ENCODE measurements at places on chromosomes 7 and 10.
A peak's percentile ranks its signal among the peaks of the same experiment; 100 is the strongest.

- peak; percentile 93 for DNase-seq
Measured at GRCh38 chr7:2517678-2518507, 1.7 kb upstream of the LFNG start.

- no peak for DNase-seq
Measured at GRCh38 chr10:118868589-118868988, 113.8 kb upstream of the CACUL1 start.

- no peak for DNase-seq
Measured at GRCh38 chr7:130897515-130898419, 163.8 kb upstream of the KLF14 start.

GRCh38 chr7:83451501-83452045, 197.4 kb downstream of the SEMA3E start:
- DNase-seq, result peak; percentile 83

DNA sequence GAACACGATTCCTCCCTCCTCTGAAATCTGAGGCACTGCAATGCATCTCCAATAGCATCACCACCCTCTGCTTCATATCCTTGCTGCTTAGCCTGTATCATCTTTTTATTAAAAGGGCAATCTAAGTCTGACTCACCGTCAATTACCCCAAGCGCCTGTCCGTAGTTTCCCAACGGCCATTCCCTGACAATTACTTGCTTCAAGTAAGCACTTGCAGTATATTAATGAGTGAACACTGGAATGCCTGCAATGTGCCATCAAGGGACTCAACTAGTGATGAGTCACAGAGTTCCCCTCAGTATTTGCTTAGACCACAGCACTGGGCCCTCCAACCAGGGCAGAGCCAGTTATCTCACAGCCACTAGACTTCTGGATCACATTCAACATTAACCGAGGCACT, 19.5 kb upstream of the PPP1R3C start:
- no peak for DNase-seq

DNA sequence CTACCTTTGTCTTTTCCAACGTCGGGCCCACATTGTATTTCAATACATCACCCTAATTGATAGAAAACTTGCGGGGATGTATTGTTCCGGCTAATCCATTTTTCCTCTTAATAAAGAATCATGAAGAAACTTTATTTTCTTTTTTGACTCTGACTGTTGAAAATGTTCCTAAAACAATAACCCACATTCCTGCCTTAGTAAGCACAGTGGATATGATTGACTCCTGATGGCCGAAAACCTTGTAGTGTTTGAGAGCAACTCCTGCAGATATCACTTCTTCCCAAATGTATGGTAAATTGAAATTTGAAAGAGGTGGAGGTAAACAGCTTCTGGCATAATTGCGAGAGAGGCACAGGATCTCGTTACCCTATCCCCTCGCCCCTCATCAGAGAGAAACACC, 65.7 kb downstream of the BICC1 start:
- DNase-seq, result no peak

DNA sequence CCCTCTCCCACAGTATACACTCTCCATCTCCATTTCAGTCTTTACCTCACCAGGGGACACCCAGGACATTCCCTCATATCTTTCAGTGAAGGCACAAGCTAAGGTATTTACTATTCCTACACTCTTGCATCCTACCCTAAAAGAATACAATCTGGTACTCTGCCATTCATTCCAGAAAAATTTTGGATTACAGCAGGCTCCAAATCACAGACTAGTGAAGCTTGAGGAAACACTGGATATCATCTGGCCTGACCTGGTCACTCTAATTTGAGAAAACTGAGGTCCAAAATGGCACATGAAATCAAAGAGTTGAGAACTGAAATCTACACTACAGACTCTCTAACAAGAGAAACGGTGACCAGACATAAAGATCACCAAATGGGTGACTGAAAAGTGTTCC, 61.7 kb downstream of the CREB3L2 start:
- no peak for DNase-seq

- no peak for DNase-seq
Measured at GRCh38 chr10:113087165-113088029, 137.3 kb downstream of the TCF7L2 start.

DNA sequence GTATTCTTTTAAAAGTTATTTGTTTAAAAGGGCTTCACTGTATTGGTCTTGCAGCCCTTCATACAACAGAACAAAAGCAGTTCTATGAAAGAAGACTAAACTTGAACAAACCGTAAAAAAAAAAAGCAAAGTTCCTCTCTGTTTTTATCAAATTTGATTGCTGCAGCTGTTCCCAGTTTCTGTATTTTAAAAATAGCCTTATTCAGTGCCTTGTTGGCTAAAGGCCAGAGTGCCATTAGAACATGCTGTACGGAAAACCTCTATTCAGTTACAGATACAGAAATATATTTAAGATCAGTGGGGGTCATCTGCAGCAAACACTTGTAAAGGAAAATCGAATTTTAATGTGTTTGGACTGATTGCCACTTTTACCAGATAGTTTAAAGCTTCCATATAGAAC, 207.8 kb upstream of the ETV1 start:
- DNase-seq, result peak; percentile 50

DNA sequence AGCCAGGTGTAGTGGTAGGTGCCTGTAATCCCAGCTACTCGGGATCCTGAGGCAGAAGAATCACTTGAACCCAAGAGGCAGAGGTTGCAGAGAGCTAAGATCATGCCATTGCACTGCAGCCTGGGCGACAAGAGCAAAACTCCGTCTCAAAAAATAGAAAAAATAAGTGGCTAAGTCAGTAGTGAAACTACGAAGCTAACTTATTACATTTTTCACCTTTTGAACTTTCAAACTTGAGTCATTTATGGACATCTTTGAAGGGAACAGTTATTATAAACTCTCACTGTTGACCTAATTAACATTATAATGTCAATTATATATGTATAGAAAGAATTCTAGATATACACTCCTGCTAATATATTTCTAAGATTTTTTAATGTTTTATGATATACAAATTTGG, 541.5 kb upstream of the C7orf33 start:
- no peak for DNase-seq

- DNase-seq, result no peak
Measured at GRCh38 chr10:49144058-49144720, 10.4 kb upstream of the FAM170B start.

GRCh38 chr10:80870282-80870681, 332.6 kb downstream of the SH2D4B start:
- no peak for DNase-seq

DNA sequence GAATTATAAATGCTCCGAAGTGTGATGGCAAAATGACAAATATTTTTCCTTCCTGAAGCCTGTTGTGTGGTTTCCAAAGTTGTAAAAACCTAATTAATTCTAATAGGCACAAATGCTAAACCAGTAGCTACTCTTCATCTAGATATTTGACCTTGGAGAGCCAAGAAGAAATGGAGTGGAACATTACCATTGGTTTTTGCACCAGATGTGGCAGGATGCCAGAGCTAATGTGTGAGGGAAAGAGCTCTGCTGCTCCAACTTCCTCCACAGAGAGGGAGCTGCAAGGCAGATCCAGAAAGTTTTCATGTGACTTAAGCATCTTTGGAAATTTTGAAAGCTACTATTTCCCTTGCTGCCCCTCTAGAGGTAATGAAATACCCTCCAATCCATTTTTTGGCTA, 65.1 kb upstream of the HPS1 start:
- no peak for DNase-seq

- peak; percentile 30 for DNase-seq
Measured at GRCh38 chr10:35336921-35337823, 863 bp downstream of the CCNY start.

DNA sequence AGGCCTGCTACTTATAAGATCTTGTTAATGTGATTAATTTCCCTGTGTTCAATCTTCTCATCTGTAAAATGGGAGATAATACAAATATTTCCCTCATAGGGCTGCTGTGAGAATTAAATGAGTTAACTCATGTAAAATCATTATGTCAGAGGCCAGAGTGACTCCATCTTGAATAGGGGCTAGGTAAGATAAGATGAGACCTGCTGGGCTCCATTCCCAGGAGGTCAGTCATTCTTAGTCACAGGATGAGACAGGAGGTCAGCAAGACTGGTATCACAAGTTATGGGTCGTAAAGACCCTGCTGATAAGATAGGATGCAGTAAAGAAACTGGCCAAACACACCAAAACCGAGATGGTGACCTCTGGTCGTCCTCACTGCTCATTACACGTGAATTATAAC, 200.7 kb downstream of the CYP26A1 start:
- no peak for DNase-seq

- DNase-seq, result no peak
Measured at GRCh38 chr10:104731192-104731591, 90.1 kb downstream of the SORCS3 start.

GRCh38 chr7:80537091-80537490, 25.2 kb upstream of the GNAT3 start:
- no peak for DNase-seq

- no peak for DNase-seq
Measured at GRCh38 chr7:14229047-14229446, 239.6 kb upstream of the ETV1 start.

DNA sequence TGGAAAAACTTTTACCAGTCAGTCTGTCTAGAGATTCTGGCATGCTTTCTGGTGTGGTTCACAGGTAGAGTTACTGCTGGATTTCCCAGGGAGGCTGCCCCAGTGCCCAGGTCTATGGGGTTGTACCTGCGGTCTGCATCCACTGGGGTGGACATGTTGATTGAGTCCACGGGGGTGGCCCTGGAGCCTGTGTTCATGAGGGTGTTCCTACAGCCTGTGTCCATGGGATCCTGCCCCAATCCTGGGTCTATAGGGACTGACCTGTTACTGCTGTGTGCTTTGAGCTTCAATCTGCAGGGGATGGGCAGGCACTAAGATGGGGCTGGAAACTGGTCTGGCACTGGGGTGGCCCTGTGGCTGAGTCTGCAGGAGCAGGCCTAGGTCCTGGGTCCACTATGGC, 54.5 kb upstream of the PRPS1L1 start:
- DNase-seq, result no peak

- DNase-seq, result no peak
Measured at GRCh38 chr10:21895932-21896331, 107.6 kb downstream of the DNAJC1 start.

GRCh38 chr7:38211940-38212339, 33.9 kb downstream of the STARD3NL start:
- no peak for DNase-seq

DNA sequence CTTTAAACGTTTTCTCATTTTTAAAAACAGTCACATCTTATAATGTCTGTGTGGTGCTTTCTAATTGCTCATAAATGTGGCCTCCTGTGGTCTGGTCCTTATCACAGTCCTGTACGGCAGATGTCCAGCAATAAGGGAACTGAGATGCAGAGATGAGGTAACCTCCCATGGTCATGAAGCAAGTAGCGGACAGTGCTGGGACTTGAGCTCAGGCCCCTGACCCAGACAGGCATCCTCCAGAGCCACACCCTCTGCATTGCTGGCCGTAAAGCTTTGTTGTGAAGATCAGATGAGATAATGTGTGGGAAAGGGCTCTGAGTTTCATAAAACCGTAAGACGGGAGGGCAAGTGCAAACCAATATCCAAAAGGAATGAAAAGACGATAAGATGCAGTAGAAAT, 48.2 kb downstream of the DYNC2I1 start:
- DNase-seq, result no peak

DNA sequence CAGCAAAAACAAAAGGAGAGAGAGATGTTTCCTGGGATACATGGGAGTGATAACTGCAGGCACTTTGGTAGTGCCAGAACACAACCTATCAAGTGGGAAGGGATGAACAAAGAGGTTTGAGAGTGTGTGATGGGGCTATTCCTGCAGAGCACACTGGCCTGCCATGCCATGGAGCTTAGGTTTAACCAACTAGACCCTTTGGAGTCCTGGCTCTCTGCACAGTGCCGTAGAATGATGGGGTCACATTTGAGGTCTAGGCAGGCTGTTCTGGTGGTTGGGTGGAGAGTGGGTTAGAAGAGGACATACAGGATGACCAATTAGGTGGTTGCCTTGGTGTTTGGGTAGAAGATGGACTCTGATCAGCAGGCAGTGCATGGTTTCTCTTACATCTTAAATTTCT, 101.9 kb upstream of the HABP2 start:
- DNase-seq, result no peak

DNA sequence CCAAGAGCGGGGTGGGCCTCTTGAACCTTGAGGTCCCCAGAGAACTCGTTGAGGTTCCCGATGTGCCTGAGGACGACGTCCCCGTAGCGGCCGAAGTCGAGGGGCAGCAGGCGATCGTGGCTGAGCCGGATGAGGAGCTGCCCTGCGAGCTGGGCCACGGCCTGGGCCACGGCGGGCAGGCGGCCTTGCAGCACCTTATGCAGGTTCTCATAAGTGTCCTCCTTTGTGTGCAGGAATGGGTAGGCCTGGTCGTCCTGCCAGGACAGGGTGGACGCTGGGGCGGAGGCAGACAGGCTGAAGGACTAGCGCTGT, 14.2 kb downstream of the TFR2 start:
- DNase-seq, result no peak

DNA sequence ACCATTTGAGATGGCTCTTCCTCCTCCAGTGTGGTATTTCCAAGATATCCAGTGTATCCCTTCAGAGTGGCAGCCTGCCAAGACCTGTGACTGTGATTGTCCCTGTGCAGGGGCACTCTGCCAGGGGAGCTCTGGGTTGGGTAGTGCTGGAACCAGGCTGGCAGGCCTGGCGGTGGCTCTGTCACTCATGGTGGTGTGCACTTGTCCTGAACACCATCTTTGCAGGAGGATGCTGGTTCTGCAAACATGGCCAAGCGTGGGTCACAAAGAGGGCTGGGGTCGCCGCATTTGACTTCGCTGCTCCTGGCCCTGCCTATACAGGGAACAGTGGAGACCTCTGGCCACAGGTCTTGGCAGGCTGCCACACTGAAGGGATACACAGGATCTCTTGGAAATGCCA, 205.2 kb downstream of the PRPF18 start:
- DNase-seq, result no peak

DNA sequence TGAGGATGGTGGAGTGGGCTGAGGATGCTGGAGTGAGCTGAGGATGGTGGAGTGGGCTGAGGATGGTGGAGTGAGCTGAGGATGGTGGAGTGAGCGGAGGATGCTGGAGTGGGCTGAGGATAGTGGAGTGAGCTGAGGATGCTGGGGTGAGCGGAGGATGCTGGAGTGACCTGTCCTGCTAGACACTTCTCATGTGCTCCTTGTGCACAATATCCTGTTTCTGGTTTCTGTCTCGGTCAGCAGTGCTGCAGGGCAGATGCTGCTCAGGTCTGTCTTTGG, 29.2 kb downstream of the ANXA8 start:
- DNase-seq, result no peak

GRCh38 chr7:45679516-45679915, 105.3 kb downstream of the ADCY1 start:
- no peak for DNase-seq

DNA sequence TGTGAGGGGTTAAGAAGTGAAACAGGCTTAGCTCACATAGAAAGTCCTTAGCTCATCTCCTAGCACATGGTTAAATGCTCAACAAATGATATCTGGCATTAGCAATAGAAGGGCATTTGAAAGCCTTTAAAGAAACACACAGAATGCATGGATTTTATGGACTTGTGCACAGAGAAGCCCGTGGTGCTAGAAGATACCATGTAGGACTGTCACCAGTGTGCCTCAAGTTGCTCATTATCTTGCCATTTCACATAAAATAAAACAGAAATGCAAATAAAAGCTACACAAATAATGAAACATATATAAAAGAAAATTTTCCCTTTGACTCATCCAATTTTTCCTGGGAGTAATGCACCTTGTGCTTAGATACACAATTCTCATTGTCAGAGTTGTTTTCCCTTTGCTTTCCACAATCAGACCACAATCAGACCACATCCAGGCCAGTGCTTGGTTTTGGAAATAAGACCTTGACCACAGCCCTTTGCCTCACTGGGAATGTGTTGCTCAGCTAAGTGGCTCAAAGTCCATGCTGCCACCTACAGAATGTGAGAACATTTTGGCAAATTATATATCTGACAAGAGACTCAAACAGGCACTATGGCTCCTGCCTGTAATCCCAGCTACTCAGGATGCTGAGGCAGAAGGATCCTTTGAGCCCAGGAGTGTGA, 9.5 kb upstream of the WDR11 start:
- no peak for DNase-seq

Data from NCI-H1694 (cell line).